Nephron progenitor cell (in vitro differentiated cells): ENCODE measurements at places on chromosomes 6 and 20.

- DNase-seq: no peak
Measured at GRCh38 chr6:158068893-158069799, 87.5 kb downstream of the SYNJ2 start.

DNA sequence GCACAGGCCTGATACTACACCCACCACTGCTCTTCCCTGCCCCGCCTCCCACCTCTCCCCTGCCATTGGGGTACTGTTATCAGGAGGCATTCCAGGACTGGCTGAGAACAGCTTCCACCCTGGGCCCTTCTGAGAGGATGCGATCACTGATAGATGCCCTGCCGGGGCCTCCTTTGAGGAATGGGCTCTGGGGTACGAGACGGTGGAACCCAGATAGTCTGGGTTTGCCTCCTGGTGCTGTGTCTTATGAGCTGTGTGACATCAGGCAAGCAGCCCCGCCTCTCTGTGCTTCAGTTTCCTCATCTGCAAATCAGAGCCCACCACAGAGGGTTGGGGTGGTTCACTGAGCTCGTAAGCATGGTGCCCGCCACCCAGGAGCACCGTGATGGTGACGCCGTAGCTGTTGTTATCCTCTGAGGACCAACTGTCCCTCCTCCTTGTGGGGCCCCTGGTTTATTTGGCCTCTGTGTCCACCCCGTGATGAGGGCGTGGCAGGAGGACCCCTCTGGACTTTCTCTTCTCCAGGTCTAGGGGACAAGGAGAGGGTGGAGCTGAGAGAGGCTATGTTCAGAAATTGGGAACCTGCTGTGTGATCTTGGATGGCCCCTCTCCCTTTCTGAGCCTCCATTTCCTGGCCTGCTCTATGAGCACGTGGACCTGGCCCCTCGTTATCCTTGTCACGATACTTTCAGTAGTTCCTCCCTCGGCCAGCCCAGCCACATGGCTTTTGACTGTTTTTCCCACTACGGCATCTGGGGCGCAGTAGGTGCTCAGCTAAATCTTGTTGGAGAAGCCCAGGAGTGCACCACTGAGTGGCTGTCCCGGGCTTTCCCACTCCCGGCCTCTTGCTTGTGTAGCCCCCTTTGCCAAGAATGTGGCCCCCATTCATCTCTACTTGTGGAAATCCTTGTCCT lies 18.3 kb downstream of the SRC start:
- no peak for DNase-seq

GRCh38 chr6:2086326-2086965 lies 159.0 kb downstream of the GMDS start:
- no peak for DNase-seq

- DNase-seq: peak; percentile 60
Measured at GRCh38 chr20:326645-327185, 1.4 kb downstream of the SOX12 start.

GRCh38 chr6:13407368-13407708 lies 79.0 kb upstream of the TBC1D7 start:
- no peak for DNase-seq

- no peak for DNase-seq
Measured at GRCh38 chr6:110951986-110952794, 6.3 kb upstream of the GTF3C6 start.

GRCh38 chr6:44096612-44097011 lies 30.6 kb downstream of the MRPL14 start:
- DNase-seq: peak; percentile 67

DNA sequence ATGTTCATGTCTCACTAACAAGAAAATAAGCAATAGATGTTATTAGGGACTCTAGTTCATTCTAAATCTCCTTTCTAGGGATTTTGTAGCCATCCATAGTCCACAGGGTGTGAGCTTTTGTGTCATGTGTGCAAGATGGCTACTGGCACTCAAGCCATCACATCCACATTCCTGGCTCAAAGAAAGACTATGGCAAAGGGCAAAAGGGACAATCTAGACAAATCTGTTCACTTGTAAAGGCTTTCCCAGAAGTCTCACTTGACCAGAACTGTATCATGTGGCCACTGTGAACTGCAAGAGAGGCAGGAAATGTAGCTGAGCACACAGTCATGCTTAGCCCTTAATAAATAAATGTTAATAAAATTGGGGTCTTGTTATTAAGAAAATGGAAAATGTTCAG lies 212.6 kb upstream of the EXOC2 start:
- no peak for DNase-seq

DNA sequence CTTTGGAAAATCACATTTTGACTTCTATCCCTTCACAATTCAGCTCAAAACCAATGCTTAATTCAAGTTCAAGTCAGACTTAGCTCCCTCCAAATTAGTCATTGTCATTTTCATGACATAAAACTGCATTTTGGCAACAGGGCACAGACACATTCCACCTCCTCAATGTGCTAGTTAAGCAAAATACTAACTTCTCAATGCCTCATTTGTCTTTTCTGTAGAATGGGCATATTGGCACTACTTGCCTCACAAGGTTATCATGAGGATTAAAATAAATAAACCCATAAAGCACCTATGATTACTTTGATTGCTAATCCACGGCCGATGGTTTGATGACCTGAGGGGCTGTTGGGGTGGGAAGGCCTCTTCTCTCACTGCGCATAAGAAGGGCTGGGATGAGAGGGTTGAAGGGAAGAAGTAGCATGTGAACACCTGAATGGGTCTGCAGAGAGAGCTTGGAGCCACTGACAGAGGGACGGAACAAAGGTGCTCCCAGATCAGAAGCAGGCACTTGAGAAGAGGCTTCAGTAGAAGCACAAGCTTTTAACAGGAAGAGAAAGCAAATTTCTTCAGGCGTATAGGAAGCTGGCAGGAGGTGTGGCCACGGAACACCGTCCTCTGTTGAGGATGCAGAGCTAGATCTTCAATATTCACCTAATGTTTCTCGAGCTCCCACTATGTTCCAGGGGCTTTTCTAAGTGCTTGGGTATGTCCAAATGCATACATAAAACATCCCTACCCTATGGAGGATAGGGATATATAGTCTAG lies 11.7 kb upstream of the TBC1D7 start:
- no peak for DNase-seq

- no peak for DNase-seq
Measured at GRCh38 chr6:98384801-98385200, 449.6 kb upstream of the POU3F2 start.

GRCh38 chr6:25239059-25239458 lies 40.1 kb upstream of the CARMIL1 start:
- DNase-seq: no peak

GRCh38 chr6:26597821-26598220 lies 1.1 kb downstream of the ABT1 start:
- DNase-seq: no peak

GRCh38 chr6:132804251-132804650 lies 5.8 kb upstream of the SLC18B1 start:
- no peak for DNase-seq

GRCh38 chr6:156807028-156807427 lies 29.9 kb downstream of the ARID1B start:
- no peak for DNase-seq

DNA sequence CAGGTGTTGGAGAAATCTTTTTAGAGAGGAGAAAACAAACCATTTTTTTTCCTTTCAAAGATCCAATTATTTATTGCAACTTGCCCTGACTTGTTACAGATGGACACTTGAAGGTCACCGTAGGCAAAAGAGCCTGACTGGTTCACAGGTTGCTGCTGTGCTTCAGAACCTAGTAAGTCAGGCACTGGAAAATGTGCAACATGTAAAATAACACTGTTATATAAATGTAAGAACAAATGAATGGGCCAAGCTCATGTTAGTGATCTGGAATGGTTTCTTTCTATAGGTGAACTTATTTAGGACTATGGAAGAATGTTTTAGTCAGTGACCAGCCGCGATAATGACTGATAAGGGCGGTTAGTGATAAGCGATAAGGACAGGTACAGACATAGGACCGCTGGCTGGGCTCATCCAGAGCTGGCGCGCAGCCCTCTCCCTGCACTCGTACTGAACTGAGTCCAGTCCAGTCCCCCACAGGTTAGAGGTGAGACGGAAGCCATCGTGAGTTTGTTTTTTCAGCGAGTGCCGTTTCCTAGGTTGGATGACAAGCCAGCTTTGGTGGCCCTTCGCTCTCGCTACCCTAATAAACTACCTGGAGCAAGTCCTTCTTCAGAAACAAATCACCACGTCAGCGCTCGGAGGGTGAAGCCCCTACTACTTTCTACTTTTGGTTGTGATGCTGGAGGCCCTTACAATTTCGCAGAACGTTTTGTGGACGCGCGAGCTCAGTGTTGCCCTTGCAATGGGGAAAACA lies 94.4 kb upstream of the PRDM1 start:
- DNase-seq: peak; percentile 23

- DNase-seq: no peak
Measured at GRCh38 chr20:18019068-18019467, 38.6 kb downstream of the OVOL2 start.

GRCh38 chr20:7038029-7038428 lies 270.5 kb downstream of the BMP2 start:
- DNase-seq: no peak

DNA sequence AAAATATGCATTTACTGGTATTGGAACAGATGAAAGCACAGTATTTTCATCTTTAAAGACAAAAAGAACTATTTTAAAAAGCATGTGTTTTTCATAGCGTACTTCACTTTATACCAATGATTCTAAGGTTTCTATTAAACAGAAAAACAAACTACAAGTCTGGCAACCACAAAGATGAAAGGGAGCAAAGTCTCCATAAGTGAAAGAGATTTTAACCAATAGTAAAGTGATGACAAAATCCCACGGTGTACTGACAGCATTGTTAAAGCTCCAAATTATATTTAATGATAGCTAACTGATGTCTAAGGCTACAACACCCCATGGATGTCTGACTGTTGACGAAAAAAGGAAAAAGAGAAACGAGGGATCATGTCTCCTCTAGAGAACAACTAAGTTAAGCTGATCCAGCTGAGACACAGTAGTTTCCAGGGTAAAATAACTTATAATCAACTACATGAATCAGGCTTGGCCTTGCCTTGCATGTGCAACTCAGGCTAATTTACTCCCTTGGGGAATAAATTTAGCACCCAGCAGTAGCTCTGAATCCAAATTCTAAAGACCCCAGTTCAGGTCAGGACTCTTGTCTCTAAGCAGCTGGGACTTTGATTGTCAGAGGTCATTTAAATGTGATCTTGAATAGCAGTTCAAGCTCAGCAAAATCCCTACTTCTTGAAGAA lies 56.0 kb upstream of the TAB2 start:
- DNase-seq: no peak

DNA sequence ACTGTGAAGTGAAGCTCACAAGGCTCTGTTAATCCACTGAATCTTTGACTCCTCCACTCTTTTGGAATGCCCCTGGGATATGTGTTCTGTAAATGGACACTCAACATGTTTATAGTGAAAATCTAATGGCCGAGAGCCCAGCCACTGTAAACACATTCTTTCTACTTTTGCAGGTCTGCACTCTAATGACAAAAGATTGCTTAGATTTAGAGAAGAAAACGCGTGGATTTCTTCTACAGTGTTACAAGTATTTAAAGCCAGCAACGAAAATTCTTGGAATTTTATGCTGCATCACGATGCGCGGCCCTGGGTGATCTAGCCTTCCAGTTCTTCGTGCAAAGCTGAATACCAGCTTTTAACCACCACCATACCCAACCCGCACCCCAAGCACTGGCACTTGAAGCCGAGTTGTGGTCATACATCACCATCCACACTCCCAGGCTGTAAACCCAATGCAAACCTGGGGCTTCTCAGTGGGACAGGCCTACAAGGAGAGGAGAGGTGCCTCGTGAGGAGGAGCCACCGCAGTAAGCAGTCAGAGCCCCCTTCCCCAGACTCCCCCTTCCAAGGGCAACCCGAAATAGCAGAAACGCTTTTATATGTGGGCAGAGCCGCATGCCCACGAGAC lies 3.7 kb upstream of the FOXO3 start:
- peak; percentile 8 for DNase-seq

DNA sequence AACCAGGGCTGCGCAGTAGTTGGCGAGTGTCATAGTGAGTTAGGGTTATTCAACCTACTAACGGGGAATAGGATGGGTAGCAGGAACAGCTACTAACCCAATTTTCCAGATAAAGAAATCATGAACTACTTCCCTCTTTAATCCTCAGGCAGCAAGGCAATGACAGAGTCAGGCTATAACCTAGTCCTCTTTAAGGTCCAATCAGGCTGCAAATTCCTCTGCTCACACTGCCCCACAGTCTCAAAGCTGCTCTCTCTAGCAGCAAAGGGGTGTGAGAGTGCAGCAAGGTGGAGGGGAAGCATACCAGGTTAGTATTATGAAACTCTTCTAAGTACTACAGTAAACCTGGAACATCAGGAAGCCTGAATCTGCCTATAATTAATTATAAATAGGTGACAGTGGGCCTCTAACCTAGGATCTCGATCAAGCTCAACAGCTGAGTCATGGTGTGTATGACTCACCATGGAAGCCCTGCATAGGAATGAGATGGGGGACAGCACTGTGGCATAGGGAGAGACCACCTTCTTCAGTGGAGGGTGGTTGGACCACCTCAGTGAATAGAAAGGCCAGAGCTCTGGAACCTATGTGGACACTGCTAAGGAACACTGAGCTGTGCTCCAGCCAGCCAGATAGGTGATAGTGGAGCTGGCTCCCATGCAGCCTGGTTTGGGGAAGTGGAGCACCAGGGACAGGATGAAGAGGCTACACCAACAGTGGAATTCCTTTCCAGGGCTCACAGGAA lies 7.9 kb downstream of the PEX6 start:
- no peak for DNase-seq
